ENCODE measurements at places on chromosomes 1 and 21.

DNA sequence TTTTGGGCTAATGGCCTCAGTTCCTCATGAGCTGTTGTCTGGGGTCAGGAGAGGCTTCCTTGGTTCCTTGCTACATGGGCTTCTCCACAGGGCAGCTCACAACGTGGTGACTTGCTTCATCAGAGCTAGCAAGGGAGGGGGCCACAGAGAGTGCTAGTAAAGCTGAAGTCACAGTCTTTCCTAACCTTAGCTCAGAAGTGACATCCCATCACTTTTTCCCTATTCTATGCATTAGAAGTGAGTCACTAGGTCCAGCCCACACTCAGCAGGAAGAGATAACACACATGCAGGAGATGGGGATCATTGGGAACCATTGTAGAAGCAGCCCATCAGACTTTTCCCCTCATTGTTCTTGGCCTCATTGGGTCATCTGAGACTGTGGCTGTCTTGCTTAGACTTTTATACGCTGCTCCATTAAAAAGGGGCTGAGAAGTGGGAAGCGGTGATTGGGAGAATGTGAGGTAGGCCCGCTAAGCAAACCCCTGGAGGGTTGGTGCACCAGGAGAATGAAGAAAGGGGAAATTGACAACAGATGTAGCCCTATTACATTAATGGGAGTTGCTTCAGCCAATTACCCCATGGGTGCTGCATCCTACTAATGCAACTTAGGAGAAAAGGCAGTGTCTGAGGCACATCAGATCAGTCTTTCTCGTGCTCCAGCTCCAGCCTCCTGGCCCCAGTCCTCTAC, 22.1 kb upstream of the IGSF21 start:
- DNase-seq = no peak

DNA sequence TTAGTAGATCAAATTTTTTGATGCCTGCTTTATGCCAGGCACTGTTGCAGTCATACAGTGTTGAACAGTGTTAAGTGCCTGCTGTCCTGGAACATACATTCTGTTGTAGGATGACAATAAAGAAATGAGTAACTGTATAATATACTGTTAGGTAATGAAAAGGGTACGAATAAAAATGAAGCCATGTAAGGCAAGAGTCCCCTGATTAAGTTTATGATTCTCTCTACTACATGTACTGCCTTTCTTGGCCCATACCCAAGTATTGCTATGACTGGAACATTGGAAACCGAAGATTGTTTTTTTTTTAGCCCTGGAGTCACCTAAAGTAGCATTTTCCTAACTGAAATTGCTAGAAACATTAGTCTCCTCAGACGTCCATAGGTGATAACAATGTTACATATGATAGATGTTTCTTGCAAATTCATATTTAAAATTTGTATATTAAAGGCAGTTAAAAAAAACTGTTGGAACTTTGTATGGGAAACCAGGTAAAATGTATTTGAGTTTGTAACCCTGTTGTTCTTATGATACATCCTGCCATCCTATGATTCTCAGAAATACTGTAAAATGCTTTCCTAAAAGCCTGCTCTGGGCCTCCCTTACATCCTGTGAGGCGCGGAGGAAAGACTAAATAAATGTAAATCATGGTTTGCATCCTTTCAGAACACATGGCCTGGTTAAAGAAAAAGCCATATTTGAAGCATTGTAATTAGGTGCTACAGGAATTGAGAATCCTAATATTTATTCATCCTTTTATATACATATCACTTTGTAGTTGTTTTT, 5.8 kb downstream of the ATP5PB start:
- no peak for DNase-seq

DNA sequence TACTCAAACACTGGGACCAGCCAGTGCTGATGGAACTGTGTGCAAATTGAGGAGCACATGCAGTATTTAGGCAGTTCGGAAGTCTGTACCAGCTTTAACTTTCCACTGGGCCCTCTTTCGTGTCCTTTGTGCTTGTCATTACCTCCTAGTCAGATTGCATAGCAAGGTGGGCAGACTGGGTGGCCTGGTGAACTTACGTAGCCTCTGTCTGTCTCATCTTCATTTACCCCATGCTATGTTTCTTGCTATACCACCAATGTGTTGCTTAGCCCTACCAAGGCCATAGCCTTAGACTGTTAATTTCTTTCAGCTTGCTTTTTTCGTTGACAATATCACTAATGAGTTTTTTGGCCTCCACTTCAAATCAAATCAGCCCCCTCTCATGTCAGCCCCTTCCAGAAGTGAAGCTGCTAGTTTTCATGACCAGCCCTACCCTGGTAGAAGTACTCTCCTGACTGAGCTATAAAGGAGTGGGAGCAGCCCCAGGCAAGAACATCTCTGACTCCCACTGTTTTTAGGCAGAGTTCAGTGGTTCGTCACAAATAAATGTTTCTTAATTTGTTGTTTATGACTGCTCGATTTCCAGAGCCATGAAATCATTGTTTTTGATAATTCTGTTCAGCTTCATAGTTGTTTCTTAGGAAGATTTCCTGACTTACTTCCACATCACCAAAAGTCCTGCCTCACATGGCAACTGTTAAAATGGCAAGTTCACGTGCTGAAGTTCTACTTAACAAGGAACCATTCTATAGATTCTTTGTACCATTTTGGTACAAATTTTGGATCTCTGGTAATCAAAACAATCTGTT, 19.3 kb downstream of the PRKACB start:
- no peak for DNase-seq

DNA sequence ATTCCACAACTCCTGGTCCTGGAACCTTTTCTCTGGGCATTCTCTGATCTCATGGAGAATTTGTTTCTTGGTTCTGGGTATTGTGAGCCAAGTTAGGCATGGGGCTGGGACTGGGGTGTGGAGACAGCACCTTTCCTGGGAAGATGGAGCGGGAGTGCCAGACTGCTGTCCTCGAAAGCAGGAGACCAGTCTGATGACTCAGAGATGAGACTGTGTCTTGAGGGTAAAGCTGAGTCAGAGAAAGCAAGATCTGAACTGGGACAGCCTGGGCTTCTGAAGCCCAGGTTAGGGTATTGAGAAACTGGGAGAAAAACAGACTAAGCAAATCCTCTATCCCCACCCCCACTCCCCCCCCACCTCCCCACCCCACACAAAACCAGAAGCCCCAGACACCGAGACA, 2.2 kb upstream of the KANK4 start:
- DNase-seq = no peak

DNA sequence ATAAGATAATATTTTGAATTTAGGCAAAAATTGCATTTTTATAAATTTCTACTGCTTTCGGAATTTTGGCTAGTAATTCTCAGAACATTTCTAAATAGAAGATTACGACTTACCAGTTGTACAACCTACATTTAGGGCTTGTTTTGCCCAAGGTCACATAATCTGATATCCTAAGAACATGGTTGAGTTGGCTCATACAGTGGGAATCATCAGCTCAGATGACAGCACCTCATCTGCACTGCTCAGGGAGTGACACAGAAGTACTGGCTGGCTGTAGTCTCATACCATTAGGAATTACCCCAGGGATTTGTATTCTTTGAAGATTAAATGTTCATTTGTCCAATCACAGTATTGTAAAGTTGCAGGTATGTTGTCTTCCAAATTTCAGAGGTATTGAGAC, 217.6 kb downstream of the ADGRL2 start:
- no peak for DNase-seq

DNA sequence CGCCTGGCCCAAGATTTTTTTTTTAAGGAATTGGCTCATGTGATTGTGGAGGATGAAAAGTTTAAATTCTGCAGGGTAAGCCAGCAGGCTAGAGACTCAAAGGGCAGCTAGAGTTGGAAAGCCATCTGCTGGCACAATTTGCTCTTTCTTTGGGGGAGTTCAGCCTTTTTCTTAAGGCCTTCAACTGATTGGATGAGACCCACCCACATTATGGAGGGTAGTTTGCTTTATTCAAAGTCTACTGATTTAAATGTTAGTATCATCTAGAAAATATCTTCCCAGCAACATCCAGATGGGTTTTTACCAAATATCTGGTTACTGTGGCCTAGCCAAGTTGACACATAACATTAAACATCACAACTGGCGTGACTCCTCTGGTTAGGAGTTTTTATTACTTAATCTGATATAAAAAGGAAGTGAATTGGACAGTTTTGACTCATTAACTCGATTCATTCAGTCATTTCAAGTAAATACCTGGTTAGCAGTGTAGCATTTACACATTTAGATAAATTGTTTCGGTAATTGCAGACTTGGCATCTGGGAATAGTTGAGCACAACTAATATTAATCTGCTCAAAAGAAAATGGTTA, 12.4 kb downstream of the HOOK1 start:
- no peak for DNase-seq

- no peak for DNase-seq
Observed at GRCh38 chr1:77370161-77370560, 88.3 kb downstream of the AK5 start.
